ENCODE measurements at places on chromosomes 16 and 17.
A peak's percentile ranks its signal among the peaks of the same experiment; 100 is the strongest.

DNA sequence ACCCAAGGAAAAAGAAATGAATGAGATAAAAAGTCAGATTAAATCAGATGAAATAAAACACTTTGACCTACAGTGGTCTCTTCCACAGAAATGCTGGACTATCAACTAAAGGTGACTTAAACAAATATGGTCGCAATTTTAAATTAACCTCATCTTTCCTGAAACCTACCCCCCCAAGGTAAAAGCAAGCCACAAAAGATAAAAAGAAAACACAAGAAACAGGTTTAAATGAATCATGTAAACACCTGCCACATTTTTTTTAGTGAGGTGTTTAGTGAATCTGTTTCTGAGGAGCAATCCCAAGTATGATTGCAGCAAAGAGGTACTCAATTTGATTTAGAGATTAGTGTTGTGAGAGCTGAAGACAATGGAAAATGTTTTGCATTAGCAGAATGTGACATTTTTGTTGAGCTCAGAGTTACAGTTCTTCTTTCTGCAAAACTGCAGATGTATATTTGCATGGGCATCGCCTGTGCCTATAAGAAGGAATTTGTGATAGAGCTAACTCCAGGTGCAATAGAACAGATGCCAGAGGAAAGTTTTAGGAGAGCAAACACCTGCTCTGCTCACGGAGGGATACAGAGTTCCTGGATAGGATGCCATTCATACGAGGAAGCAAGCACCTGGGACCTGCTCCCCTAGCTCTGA, 3.4 kb upstream of the MMD start:
- no peak for DNase-seq

- DNase-seq, result no peak
Observed at GRCh38 chr16:50369133-50369804, 481 bp upstream of the BRD7 start.

DNA sequence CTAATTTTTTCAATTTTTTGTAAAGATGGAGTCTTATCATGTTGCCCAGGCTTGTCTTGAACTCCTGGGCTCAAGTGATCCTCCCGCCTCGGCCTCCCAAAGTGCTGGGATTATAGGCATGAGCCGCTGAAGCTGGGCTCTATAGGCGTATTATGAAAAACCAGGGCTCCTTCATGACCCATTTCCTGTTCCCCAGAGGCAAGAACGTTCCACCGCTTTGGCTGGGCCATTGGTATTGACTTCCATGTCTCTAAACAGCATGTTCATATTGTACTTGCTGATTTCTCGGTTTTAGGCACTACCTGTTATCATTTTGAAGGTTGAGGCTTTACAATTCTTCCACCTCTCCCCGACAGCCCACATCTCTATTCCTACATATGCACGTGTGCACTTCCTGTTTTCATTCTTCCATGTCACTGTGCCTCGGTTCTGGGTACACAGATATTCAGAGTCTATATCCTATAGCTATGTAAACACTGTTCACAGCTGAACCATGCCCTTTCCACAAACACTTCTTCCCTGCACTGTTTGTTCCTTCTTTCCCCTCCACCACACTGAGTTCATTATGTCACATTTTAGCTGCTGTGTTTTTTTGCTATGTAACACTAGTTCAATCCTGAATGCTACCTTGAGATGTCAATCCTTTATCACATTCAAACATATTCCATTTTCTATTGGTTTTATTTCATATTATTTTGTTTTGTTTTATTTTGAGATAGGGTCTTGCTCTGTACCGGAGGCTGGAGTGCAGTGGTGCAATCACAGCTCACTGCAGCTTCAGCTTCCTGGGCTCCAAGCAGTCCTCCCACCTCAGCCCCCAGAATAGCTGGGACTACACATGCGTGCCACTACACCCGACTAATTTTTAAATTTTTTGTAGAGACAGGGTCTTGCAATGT, 16.8 kb upstream of the MAPK3 start:
- peak; percentile 22 for DNase-seq

DNA sequence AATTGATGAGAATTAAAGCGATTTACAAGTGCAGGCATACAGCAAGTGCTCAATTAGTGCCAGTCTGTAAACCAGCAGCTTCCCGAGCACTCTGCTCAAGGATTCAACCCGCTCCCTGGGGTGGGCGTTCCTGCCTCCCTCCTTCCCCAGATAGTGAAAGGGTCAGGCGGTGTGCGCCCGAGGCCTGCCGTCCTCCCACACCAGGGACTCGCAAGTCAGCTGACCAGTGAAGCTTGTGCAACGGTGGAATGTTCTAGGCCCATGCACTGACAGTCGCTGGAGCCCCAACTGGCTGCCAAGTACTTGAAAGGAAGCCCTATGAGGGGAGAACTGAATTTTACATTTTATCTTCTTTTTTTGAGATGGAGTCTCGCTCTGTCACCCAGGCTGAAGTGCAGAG, 53.5 kb upstream of the PABPN1L start:
- no peak for DNase-seq

DNA sequence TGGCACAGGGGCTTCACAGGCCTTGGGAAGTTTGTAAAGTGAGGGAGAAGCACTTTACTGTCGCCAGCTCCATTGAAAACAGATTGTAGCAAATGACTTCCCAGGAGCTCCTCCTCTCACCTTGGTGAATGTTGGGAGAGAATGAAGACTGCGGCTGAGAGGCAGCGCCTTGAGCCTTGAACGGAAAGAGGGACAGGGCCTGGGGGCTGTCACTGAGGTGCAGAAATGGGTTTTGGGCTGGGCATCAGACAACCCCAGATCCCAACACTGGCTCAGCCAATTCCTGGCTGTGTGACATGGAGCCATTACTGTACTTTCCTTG, 603 bp upstream of the MRTFB start:
- DNase-seq, result no peak

- no peak for DNase-seq
Observed at GRCh38 chr17:13626703-13627102, 25.0 kb upstream of the HS3ST3A1 start.

DNA sequence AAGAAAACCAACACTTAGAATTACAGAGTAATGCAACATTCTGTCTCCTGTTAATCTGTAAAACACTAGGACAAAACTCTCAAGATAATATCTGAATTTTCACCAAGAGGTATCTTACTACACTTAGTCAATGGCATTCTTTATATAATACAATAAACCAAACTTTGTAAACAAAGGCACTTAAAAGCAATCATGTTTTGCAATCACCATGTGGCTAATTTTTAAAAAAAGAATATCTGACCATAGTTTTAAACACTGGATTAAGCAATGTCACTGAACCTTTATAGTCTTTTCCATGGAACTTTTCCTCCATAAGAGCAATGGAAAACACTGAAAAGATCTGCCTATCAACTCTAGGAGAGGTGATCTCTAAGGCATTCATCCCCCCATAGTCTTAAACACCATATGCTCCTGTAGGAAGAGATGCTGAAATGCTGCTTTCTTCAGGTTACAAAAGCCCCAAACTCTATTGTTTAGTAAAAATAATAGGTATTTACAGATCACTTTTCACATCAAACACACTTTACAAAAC, 144.2 kb upstream of the CORO6 start:
- DNase-seq, result no peak

DNA sequence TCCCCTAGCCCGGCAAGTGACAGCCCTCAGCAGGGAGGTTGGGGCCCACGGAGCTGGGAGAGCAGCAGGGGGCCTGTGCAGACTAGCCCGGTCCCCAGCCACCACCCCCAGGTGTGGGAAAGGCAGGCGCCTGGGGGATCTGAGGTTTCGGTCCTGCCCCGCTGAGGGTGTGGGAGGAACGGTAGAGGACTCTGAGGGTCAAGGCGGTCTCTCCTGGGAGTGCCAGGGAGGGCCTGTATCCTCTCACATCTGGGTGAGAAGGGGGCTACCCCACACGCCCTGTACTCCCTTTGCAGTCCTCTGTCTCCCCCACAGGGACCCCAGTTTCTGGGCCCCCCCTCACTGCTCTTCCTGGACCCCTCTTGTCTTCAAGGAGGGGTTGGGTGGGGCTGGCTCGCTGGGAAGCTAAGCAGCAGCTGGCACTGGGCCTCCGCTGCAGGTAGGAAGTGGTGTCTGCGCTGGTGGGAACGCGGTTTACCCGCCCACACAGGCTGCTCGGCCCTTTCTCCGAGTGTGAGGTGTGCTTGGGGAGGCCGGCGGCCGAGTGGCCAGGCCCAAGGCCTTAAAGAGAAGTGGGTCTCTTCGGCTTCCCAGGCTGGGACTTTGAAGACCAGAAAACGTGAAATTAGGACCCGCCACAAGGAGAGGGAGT, 15.4 kb downstream of the CD7 start:
- DNase-seq, result peak; percentile 83

GRCh38 chr16:56288019-56288418, 96.7 kb downstream of the GNAO1 start:
- DNase-seq, result no peak
